Activated effector memory CD4-positive, alpha-beta T cell treated with anti-CD3 and anti-CD28 coated beads, Interleukin-2, amount 50 U/mL, for 16 hours (primary cell): ENCODE measurements at places on chromosomes 6 and 20.

GRCh38 chr20:9088556-9088955 lies 19.7 kb downstream of the PLCB4 start:
- no peak for DNase-seq

- no peak for DNase-seq
Observed at GRCh38 chr6:104201557-104201956, 658.2 kb downstream of the HACE1 start.

GRCh38 chr6:141107591-141108160 lies 1025.0 kb upstream of the GJE1 start:
- DNase-seq = no peak

DNA sequence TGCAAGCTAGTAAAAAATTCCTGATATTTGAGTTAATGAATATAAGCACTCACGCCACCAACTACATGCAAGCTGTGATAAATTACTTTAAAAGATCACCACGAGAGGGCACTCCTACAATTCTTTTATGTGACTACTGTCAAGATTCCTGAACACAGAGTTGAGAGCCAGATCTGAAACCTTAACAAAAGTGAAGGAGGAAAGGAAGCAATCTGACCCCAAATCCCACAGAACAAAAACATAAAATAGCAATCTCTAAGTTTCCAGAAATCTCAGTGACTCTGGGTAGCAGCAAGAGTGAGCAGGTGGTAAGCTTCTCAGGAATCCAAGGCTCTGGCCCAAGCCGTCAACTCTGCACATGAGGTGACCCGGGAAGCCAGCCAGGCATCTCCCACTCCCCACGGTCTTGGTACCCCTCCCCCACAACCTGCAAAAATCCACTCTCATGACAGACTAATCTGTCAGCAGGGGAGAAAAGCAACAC lies 55.1 kb downstream of the STAU1 start:
- DNase-seq = no peak
